ENCODE measurements at places on chromosomes 12 and 14.

DNA sequence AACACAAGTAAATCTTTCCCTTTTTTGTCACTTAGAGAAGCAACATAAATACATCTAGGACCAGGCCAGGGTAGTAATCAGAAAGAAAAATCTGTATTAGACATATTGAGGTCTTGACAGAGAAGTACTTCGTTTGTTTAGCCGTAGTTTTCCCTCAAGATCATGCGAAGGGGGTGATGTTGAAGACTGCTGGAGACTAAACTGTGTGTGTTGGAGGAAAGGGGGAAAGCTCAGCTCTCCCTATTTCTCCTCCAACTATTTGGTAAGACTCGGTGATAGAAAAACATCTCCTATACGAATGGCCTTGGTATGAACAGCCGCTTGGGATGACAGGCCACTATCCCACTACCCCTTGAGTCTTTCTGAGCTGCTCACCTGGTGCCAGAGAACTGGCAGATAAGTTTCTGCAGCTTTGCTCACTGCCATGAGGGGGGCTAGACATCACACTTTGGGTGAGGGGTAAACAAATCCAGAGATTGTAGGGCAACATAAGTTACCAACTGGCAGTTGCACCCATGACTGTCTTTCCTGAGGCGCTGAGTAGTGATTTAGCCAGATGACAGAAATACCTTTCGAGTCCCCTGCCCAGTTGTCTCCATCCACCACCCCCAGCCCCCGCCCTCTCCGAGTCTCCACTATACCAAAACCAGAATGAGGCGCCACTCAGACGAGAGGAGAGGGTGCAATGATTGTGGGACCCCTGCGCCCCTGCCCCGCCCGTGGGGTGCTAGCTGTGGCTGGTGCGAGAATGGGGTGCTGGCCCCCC is 685 bp downstream of the VAMP1 start:
- no peak for DNase-seq

DNA sequence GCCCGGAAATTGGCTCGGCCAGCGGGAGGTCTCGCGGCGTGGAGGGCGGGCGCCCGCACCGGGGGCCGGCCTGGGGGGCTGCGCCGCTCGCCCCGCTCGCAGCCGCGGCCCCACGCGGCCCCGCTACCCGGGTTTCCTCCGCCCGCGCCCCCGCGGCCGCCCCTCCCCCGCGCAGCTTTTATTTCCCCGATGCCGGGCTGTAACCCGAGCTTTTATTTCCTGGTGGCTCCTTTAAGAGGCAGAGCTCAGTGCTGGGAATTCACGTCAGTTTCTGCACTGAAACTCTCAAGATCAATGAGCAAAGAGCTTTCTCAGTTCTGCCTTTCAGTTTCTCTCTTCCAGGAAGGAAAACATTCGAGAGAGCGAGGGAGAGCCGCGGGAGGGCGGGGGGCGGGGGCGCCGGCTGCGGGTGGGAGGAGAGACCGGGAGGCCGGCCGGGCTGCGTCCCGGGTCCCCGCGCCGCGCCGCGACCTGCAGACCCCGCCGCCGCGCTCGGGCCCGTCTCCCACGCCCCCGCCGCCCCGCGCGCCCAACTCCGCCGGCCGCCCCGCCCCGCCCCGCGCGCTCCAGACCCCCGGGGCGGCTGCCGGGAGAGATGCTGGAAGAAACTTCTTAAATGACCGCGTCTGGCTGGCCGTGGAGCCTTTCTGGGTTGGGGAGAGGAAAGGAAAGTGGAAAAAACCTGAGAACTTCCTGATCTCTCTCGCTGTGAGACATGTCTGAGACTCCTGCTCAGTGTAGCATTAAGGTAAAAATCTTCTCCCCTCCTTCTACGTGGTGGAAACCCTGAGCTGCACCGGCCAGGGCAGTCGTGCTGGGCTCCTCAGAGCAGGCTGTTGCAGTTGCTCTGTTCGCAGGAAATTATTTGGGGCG is at the start of gene ETV6:
ETV6 (plus strand) TSS at position 262 of the 873 bp plus-strand sequence; CDS start at position 716, 454 bp downstream.
- no peak for DNase-seq

DNA sequence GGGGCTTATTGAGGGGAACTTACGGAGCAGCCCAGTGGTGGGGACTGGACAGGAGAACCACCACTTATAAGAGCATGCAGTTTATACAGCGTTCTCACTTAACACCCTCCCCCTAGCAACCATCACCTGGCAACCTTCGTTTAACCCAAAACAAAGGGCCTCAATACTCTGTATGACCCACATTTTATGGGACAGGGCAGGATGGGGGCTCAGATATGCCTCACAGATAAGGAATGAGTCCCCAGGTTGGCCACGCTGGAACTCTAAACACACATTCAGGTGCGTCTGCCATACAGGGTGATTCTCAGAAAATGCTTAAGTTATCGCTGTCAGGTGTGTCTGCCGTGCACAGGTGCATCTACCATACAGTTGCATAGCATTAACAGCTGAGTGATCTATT is 99.2 kb downstream of the GCH1 start:
- DNase-seq = no peak

DNA sequence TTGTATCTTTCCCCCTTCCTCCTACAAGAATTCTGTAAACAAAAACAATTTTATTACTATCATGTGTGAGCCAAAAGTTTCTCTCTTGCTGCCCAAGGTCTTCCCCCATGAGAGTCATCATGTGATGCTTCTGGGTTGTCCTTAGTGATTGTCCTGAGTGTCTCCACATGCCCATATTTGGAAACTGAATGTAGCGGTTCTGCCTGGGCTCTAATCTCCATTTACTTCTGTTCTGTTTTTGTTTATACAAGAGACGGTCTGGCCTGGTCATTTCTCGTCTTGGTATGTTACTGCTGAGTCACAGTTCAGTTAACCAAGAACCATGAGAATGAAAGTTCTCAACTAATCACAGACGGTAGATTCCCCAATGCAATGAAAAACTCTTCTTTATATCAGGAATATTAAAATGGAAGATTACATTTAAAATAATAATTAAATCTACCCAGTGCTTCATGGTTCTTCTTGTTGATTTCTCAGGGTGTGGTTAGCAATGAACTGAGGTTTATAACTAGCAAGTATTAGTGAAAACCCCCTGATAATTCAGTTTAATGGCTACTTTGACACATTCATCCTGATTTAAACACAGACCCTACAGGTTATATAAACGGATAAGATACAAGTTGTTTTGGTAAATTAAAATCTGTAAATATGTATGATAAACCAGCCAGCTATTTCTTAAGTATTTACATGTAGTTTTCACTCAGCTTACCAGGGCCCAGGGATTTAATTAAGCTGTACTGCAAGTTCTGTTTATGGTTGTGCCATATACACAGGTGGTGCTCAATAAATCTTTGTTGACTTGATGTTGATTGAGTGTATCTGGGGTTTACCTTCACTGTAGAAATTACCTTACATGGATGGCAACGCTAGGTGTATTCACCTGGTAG is 81.1 kb downstream of the PELI2 start:
- DNase-seq = no peak

DNA sequence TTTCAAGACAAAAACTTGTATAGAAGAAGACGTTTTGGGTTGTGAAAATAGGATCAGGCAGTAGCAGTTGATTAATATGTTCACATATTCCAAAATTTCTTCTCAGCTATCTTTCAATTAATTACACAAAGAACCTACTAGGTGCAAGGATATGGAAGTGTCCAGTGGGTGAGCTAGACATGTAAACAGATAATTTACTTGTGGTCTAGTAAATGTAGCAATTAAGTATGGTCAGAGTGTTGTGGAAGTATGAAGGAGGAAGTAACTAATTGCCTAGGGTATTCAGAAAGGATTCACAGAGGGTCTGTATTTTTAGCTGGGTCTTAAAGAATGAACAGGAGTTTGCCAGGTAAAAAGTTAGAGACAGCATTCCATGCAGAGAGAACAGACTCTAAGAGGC is 5.9 kb downstream of the GOLGA5 start:
- no peak for DNase-seq

GRCh38 chr12:91912178-91912577 is 233.5 kb downstream of the BTG1 start:
- no peak for DNase-seq

DNA sequence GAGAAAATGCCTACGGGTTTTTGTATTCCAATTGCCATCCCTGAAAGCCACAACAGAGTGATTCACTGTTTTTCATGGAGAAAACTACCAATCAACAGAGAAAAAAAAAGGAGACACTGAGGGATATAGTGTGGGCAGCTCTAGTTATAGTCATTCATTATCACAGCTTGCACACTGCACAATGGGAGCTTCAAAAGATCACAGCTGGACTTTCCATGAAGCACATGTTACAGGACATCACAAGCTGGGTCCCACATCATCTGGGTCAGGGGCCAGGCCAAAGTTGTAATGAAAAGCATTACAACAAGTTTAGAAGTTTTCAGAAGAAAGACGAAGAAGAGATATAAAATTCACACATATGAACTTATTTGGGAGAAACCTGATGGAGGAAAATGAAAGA is 41.5 kb downstream of the RERG start:
- DNase-seq = no peak

DNA sequence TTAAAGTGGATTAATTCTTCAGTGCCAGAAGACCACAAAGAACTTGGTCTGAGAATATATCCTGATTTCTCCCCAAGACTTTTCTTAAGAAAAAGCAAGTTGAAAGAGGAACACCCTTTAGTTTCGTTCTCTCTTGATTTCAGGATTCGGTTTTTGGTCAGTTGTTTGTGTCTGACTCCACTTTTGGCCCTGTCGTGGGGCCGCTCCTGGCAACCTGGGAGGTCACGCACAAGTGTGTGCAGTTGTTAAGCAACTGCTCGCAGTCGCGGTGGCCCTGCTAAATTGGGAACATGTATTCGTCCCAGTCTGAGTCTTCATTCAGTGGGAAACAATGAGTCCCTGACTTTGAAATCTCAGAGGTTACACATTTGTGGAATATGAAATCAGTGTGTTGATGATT is 68.7 kb downstream of the RGS6 start:
- DNase-seq = no peak

- DNase-seq = no peak
Measured at GRCh38 chr12:2288875-2289274, 236.1 kb downstream of the CACNA1C start.
